ENCODE measurements at places on chromosomes 11 and 22. TPM values are rescaled to one million over a fixed set of nuclear protein-coding genes. Genes with fewer than 3 reads are reported as not detected.

SLC22A8 gene
- total RNA-seq = not detected

KRTAP5-10 gene
- total RNA-seq = not detected

CKAP5 gene
- total RNA-seq = 50.0 TPM

BIRC3 gene
- total RNA-seq = 20.2 TPM

KRTAP5-8 gene
- 0.34 TPM for total RNA-seq

GRCh38 chr11:12097219-12097618 is 13.2 kb upstream of the MICAL2 start:
- no peak for DNase-seq

DNA sequence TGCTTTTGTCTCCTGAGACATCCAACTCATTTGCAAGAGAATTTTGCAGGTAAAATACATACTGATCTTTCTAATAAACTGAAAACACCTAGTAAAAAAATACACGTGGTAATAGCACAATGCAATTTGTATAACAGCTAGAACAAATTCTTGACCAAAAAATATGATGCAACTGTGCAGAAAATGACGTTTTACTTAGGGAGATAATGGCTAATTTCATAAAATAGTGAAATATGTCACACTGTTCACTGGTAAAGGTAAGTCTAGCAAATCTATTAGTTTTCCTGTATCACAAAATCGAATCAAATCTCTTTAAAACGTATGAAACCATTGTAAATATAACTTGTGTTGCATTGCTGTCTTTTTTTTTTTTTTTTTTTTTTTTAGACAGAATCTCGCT is 130.0 kb downstream of the VPREB1 start:
- no peak for DNase-seq

GRCh38 chr11:2630679-2631078 is 69.1 kb downstream of the KCNQ1OT1 start:
- no peak for DNase-seq

DNA sequence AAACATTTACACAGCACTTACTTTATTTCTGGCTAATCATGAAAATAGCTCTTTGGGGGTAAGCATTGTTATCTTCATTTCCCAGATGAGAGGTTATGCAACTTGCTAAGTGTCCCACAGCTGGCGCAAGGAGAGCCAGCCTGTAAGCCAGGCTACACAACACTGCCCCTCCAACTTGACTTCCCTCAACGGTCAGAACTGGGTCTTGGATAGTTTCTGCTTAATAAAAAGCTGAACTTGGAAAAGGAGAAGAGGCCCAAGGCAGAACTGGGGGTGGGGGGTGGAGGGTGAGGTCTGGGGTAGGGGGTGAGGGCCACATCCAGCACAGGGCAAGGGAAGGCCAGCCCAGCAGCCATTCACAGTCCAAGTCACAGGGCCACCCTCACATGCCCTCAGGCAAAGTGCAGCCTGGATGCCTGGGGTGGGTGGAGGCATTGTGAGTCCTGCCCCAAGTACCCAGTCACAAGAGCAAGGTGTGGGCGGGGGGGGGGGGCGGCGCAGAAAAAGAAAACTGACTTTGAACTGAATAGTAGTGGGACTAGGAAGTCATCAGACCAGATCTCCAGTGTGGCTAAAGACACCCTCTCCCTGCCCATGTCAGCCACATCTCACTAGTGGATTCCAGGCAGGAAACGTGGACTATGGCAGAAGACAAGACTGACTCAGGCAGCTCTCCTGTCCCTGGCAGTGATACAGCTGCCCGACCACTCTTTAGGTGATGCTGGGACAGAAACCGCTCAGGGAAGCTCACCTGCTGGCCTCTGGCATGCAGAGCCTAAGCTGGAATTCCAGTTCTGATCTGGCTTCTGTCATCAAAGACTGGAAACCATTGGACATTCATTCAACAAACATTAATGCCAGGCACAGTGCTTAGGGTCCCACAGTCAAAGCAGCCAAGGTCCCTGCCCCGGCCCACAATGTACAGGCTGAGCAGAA is 52.4 kb downstream of the PACSIN2 start:
- peak; percentile 91 for DNase-seq

DNA sequence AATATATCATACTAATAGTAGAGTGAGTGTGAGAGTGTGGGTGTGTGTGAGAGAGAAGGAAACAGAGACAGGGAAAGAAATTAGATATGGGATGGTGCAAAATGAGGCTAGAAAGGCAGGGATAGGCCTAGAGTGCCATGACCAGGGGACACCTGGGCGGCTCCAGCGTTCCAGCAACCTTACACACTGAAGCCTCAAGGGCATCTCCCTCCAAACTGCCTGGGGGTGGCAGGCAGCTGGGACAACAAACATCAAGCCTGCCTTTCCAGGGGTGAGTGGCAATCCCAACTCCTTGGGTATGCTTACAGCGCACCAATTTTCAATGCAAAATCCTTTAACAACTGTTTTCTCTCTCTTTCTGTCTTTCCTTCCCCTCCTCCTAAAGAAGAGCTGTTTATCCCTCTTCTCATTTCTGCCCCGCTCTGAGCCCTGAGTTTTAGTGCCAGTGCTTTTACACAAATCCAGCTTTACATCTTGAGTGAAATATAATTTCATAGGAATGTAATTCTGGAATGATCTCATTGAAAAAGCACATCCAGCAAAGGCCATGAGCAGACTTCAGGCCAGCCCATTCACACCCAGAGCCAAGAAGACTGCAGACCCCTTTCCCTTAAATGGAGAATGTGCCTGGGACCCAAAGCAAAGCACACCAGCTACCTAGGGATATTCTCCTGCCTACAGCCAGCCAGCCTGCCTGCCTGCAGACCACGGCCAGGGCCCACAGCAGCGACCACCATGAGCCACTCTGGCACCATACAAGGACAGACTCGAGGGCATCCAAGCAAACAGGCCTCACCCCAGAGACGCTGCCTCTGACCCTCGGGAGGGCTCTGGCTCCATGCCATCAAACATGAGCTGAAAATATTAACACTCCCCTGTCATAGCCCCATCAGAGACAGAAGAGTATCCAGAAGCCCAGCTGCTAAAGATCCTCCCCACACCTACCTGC is 90.3 kb downstream of the RPL27A start:
- no peak for DNase-seq

DNA sequence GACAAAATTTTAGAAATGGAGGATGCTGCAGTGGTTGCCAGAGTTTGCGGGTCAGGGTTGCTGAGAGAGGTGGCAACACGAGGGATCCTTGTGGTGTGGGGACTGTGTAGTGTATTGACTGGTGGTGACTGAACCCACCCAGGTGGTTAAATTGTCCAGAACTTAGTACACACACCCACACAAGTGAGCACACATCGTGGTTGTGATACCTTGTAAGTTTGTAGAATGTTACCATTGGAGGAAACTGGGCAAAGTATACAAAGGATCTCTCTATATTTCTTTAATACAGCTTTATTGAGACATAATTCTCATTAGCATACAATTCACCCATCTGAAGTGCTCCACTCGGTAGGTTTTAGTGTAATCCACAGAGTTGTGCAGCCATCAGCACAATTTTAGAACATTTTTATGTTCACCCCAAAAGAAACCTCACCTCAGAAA is 56.1 kb downstream of the MED15 start:
- no peak for DNase-seq

GRCh38 chr22:46297151-46297812 is 612 bp downstream of the GTSE1 start:
- peak; percentile 23 for DNase-seq

GRCh38 chr11:72614381-72614780 is 59.8 kb downstream of the PDE2A start:
- DNase-seq = peak; percentile 70

- DNase-seq = no peak
Observed at GRCh38 chr22:22798232-22798616, 89.4 kb upstream of the IGLL5 start.

DNA sequence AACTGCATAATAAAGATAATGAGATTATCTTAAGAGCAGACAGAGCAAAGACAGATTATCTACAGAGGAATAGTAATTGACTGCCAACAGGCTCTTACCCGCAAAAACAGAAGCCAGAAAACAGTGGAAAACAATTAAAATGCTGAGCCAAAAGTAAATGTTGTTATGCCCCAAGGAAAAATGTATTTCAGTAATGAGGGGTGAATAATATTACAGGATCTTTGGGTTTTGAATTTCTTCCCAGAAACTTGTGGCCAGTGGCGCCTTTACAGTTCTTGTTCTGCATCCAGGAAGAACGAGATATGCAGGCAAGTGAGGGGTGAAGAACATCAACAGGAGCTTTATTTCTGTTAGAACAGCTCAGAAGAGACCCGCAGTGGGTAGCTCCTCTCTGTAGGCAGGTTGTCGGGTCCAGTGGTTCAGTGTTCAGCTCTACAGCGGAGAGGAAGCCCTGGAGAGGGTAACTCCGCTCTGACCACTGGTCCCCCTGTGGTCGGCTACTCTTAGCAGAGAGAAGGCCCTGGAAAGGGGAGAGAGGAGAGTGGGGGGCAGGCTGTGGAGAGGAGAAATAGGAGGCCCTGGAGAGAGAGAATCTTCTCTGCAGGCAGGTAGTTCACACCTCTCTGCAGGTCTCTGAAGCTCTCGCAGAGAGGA is 51.8 kb upstream of the SC5D start:
- no peak for DNase-seq

GRCh38 chr11:61507962-61508861 is at the start of gene LRRC10B:
Gene LRRC10B (plus strand): TSS chr11:61508749. CDS start chr11:61508999, 250 bp downstream.
- DNase-seq = peak; percentile 68

DNA sequence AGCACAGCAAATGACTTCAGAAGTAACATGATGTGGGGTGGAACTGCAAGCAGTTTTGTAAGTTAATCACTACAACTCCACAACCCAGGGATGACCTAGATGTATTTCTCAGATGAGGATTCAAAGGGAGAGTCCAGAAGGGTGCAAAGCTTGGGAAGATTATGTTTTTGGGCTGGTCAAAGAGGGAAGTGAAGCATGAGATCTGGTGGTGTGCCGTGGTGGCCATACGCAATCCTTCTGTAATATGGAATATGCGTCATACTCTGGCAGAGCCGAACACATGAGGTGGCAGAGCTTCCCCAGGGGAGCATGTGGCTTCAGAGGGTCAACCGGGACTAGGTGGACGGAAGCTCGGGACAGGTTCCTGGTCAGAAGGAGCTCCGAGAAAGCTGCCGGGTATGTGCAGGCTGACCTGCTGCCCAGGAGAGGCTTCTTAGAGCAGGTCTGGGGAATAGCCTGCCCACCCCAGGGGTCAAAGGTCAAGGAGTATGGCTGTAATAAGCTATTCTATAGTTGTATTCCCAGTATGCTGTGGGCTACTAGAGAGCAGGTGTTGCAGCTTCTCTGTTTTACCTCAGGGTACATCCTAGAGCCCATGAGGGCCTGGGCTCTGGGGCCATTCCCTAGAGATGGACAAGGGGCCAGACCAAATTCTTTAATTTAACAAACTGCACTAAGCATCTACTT is 70.1 kb upstream of the PHOX2A start:
- DNase-seq = no peak

- DNase-seq = no peak
Observed at GRCh38 chr11:39725081-39725480, 1734.4 kb downstream of the LRRC4C start.

GRCh38 chr22:24503137-24503842 is 8.2 kb downstream of the UPB1 start:
- no peak for DNase-seq

DNA sequence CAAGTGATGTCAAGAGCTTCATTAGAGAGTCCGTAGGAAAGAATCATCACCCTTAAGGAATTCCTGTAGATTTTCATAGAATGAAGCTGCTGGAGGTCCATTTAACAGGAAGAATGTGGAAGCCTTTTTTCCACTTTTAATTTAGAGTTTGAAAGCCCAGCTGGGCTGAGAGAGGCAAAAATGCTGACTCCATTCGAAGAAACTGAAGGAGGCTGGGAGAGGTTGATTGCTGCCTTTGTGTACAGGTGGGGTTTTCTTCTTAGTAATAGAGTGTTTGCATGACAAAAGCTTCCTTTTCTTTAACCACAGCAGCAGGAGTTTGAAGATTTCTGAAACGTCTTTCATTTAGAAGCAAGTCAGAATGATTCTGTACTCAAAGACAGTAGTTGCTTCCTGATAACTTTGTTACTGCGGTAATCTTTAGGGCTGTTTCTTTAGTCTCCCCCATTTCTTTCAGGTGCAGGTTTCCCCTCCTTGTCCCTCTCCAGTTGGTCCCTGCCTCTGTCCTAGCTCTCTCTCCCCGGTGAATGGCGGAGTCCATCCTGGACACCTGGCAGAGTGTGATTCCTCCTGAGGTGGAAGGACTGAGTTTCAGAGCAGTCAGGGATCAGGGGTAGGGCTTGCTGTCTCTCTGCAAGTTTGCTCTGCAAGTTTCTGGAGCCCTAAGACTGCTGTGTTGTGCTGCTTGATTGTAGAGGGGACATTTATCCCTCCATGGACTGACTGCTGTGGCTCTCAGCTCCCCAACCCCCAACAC is 166.2 kb downstream of the LDLRAD3 start:
- no peak for DNase-seq

DNA sequence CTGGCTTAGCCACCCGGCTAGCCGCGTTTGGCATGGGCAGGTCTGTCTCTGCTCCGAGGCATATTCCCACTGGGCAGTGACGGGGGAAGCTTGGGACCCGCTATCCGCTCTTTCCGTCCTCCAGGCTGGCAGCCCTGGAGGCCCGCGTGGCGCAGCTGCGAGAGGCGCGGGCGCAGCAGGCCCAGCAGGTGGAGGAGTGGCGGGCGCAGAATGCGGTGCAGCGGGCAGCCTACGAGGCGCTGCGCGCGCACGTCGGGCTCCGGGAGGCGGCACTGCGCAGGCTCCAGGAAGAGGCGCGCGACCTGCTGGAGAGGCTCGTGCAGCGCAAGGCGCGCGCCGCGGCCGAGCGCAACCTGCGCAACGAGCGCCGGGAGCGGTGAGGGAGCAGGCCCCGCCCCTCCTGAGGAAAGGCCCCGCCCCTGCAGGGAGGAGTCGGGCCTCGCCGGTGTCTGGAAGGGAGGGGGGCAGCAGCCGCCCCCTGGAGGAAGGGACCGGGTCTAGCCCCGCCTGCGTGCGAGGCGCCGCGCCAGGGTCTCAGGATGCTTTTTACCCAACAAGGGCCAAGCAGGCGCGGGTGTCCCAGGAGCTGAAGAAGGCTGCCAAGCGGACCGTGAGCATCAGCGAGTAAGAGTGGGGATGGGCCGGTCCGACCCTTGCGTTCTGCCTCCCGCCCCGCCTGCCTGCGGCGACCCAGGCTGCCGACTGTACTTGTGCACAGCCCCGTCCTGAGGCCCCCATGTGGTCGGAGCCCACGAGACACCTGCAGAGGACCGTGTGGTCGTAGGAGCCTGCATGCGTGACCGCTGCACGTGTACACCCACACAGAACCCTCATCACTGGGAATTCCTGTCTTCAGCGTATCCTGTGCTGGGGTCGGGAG is 7.9 kb downstream of the ATG16L2 start:
- peak; percentile 89 for DNase-seq

Measured in lung (tissue), 17 donors.